ENCODE measurements at places on chromosomes 1 and 21.
A peak's percentile ranks its signal among the peaks of the same experiment; 100 is the strongest.

- no peak for DNase-seq
Measured at GRCh38 chr1:116179419-116179818, 68.2 kb downstream of the MAB21L3 start.

DNA sequence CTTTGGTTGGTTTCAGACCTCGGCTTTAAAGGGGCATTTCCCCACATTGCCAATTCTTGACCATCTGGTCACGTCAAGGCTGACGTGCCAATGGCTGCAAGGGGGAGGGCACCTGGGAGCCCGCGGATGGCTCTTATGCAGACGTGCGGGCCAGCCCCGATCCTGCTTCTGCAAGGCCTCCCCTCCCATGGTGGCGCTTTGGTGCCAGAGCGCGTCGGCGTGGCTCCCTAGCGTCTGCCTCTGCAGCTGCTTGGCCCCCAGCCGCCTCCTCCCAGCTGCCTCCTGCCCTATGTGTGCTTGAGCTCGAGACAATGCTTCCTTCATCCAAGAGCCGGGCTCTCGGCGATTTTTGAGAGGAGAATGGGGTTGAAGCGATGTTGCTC is 29.1 kb downstream of the SKI start:
- no peak for DNase-seq

DNA sequence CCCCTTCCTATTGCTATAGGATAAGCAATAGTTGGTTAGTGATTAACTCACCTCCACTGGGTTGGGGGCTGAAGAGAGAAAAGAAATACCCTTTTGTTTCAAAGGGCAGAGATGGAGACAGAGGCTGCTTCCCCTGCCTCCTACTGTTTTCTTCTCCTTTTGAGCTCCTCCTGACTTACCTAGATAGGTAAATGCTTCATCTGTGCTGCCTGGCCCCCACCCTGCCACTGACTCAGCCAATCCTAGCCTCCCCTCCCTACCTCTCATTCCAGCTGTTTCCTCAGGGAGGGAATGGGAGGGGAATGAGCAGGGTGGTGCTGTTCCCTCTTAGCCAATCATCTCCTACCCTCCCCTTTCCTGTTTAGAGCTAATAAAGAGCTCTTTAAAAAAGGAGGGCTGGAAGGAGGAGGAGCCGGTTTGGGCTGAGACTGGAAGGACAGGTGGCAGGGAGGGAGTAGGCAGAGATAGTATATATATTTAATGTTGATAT is at the start of gene C1orf116:
Gene C1orf116 (minus strand): TSS at position 229 of the 490 bp plus-strand sequence. CDS start 5,158 bp downstream, outside the sequence.
- peak; percentile 62 for DNase-seq

DNA sequence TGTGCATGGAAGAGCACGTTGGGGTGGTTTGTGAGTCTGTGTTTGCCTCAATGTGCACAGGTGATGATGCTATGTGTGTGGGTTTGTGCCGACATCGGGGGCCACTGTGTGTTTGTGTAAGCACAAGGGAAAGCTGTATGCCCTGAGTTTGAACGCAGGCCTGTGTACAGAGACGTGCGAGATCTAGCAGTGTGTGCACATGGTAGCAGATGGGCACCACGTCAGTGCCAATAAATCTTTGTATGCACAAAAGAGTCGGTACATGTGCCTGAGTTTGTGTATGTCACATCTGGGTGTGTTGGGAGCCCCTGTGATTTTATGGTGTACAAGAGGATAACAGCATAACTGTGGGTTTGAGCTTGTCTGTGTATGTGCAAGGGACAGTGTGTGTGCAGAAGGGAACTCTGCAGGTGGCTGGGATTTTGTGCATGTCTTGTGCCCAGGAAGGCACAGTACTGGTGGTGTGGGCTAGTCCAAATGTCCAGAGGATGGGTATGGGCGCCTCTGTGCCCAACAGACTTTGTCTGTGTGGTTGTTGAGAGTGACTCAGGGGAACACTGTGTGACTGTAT is 32.0 kb upstream of the WASF2 start:
- no peak for DNase-seq

GRCh38 chr1:170630977-170631376 is 33.0 kb upstream of the PRRX1 start:
- DNase-seq: no peak

GRCh38 chr1:161350671-161351070 is 17.0 kb downstream of the CFAP126 start:
- DNase-seq: no peak

DNA sequence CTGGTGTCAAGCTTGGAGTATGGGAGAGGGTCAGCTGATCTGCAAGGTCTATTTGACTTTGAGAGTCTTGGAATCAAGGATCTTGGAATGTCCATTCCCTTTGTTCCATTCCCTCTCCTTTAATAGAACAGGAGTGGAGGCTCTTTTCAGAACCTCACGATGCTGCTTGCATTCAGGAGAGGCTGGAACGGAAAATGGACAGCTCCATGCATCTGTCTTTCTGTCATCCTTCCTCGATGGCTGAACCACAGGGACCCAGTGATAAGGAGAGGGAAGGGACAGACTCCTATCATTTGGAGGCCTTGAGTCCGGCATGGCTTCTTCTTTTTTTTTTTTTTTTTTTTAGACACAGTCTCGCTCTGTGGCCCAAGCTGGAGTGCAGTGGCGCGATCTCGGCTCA is 14.9 kb upstream of the LIN28A start:
- no peak for DNase-seq

DNA sequence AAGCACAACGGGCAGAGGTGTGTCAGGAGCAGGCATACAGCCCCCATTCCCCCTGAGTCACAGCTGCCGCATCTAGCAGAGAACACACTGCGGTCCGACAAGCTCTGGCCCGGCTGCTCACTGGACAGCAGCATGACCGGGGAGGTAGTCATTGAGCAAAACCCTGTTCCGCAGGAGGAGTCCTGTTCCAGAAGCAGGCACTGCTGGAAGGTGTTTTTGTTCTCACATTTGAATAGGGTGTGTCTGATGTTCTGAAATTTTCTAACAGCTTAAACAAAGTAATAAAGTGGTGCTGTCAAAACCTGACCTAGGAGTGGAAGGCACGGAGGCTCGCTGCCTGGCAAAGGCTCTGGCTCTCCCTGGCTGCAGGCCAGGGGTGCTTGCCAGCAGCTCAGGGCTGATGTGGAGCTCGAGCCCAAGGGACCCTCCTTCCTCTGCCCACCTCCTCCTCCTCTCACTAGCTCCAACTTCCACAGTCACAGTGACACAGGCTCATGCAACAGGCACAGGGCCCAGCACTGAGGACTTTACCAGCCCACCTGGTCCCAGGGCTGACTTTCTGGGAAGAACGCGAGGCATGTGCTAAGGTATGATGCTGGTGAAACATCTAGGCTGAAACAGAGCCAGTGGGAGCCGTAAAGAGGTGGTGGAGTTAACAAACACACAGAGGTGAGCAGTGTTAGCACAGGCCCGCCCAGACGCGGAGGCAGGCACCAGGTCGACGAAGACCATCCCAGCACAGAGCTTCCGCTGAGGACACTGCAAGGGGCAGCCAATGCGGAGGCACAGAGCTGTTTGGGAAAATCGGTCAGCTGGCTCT is 118.6 kb upstream of the IFFO2 start:
- no peak for DNase-seq
